ENCODE measurements at places on chromosomes 7 and 10.

GRCh38 chr7:28195910-28196620 is 15.5 kb upstream of the JAZF1 start:
- DNase-seq: no peak

GRCh38 chr7:151754142-151754590 is 122.7 kb downstream of the PRKAG2 start:
- no peak for DNase-seq

DNA sequence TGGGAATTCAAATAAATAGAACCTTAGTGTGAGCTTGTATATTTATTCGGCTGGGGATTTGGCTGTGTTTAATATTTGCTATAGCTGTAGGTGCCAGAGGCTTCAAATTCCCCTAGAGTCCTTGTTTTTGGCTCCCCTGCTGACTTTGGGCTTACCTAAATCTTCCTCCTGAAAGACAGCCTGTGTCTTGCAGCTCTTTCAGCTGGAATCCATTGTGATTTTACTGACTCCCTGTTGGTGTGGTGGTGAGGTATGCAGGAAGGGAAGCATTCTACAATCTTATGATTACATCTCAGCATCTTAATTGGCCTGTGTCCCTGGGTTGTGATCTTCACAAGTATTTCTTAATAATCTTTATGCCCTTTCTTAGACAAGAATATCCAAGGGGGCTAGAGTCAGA is 25.9 kb downstream of the FOXI2 start:
- DNase-seq: no peak

DNA sequence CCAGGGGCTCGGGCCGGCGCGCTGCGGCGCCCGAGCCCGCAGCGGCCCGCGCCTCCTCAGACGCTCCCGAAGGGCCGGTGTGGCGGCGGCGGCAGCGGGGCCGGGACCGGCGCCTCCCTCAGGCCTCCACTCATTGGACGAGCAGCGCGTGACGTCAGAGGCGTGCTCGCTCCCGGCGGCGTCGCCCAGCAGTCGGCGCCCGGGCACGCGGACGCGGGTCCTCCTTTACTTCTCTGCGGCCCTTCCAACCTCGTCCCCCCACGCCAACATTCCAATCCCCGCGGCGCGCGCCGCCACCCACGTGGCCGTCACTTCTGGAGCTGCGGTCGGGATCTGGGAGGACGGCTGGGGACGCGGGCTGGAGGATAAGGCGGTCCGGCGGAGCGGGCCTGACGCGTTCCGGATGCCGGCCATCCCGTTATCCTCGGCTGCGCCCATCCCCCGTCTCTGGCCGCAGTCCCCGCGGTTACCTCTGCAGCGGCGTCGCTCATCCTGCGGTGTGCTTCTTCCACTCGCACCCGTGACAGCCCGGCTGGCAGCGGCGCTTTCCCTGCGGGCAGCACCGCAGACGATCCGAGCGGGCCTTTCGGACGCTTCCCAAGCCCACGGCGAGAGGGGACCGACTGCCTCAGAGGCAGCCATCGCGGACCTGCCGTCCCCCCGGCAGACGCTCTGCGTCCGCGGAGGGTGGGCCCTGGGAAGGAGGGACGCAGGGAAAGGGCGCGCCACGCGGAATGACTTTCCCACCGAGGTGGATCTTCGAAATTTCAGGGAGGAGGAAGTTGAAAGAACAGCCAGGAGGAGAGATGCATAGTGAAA is at the start of gene PDZD8:
Gene PDZD8 (minus strand): TSS at position 81 of the 819 bp plus-strand sequence. CDS start 213 bp downstream, outside the sequence.
- DNase-seq: peak; percentile 83

DNA sequence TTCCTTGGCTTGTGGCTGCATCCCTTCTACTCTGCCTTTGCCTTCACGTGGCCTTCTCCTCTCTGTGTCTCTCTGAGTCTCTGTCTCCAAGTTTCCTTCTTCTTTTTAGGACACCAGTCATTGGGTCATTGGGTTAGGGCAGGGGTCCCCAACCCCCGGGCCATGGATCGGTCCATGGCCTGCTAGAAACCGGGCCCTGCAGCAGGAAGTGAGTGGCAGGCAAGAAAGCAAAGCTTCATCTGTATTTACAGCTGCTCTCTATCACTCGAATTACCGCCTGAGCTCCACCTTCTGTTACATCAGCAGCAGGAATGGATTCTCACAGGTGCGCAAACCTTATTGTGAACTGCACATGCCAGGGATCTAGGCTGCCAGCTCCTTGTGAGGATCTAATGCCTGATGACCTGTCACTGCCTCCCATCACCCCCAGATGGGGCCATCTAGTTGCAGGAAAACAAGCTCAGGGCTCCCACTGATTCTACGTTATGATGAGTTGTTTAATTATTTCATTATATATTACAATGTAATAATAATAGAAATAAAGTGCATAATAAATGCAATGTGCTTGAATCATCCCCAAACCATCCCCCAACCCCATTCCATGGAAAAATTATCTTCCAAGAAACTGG is 47.9 kb upstream of the DOCK1 start:
- DNase-seq: no peak

DNA sequence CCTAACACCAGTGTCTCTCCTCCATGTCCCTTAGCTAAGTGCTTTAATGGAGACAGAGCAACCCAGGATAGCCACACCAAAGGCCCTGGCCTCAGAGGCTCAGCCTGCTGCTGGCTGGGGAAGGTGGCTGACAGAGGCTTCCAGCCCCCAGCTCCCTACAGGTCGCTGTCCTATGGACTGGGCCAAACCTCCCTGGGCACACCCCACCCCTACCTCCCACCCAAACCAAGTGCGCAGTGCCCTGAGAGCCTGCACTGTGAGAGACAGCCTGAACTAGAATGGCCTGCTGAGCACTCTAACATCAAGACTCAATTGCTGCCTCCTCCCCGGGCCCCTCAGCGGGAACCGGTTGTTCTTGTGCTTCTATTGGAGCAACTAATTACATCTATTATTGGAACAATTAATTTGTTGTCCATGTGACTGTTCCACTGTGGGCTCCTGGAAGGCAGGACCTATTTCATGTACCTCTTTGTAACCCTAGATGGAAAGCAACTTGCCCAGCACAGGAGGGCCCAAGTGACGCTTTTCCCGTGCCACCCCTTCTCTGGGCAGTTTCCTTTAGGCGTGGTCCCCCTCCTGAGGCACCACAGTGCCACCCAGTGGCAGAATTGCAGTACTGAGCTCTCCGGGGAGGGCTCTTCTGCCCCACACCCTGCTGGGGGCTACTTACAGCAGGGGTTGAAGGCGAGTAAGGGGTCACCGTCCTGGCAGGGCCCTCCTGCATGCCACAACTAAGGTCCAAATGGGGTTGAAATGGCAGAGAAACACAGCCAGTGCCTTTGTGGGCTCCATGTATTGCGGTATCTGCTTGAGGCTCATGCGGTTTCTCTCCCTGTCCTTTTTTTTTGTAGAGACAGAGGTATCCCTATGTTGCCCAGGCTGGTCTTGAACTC is 63.7 kb upstream of the WAPL start:
- peak; percentile 29 for DNase-seq

DNA sequence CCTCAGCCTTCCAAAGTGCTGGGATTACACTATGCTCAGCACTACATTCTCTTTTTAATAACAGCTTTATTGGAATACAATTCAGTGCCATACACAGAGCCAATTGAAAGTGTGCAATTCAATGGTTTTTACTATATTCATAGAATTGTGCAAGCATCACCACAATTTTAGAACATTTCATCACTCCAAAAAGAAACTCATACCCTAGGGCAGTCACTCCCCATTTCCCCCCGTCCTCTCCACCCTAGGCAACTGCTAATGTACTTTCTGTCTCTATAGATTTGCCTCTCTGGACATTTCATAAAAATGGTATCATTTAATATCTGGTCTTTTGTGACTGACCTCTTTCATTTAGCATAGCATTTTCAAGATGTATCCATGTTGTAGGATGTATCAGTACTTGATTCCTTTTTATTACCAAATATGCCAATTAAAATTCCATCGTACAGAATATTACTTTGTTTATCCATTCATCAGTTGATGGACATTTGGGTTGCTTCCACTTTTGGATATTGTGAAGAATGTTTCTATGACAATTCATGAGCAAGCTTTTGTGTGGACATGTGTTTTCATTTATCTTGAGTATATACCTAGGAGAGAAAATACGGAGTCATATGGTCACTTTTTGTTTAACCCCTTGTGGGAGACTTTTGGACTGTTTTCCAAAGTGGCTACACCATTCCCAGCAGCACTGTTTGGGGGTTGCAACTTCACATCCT is 6.3 kb upstream of the XPNPEP1 start:
- DNase-seq: no peak

- no peak for DNase-seq
These were observed 47.4 kb downstream of the IGF2BP3 start for GRCh38 chr7:23422909-23423308.

GRCh38 chr7:30252885-30253795 is 31.3 kb upstream of the ZNRF2 start:
- no peak for DNase-seq

GRCh38 chr7:85737426-85737825 is 550.6 kb upstream of the SEMA3D start:
- no peak for DNase-seq

- no peak for DNase-seq
These were observed 483.0 kb upstream of the SORCS1 start for GRCh38 chr10:107647462-107647861.

- no peak for DNase-seq
These were observed 687.3 kb downstream of the MAGI2 start for GRCh38 chr7:78765943-78766729.

DNA sequence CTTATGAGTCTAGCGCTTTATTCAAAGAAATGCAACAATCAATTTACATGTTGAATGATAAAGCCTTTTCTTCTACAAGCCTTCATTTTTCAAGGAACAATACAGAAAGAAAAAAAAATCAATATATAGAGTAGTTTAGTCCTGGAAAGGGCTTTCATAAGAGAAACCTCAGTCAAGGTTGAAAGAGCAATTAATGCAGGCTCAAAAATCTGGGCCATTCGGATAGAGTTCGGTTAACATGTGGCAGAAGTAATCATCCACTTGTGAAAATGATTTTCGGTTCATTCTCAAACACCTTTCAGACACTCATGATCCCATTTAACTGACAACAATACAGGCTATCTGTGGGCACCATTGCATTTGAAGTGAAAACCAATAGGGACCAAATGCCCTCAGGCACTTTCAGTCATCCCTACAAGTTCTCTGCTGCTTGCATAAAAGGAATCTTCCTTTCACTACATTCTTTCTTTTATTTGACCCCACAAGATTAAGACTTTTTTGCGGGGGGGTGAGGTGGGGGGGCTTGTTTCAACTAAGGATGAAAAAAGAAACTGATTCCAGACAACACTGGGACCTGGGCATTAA is 177.9 kb downstream of the RNF133 start:
- DNase-seq: no peak

DNA sequence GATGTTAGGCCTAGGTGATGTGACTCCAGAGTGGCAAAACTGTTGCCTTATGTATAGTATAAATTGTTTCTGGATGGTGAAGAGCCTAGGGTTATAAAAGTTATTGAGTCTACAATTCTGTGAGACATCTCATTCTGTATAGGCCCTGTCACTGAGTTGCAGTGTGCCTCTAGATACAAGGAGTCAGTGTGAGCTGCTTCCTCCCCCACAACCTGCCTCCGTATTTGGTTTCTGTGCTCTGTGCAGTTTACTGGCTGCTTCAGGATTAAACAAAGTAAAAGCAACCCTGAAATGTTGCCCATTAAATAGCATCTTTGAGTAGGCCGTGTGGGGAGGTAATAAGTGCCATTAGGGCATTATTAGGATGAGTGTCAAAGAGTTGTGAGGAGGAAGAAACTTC is 1.9 kb upstream of the IFRD1 start:
- DNase-seq: no peak

DNA sequence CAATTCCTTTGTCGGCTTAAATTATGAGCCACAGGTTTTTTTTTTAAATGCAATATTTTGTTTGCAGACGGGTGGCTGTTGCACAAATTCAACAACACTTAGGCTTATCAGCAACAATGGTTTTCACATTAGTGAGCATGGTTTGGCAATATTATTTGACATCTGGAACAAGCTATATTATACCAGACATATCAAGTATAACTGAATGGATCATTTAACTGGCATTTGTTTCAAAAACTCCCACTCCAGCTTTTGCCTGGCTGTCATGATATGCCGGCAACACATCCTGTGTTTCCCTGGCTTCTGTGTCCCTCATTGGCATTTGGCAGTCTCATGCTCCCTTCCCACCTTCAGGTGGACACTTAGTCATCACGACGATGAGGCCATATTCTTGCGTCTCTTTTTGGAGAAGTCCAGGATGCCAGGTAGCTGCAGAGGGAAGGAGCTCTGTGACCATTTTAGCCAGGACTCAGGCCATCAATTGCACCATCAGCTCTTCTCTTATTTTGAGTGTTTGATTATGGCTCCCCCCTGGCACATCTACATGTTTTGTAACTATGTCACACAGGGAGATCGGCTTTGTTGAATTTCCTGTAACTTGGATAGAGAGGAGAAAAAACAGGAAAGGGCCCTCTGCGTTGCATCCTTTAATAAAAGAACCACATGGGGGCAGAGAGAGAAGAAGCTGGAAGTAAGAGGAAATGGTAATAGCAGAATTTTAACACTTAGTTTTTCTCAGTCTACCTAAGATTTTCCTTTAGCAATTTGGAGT is 413.9 kb downstream of the LRMDA start:
- no peak for DNase-seq

- no peak for DNase-seq
These were observed 3.9 kb upstream of the CNNM1 start for GRCh38 chr10:99325281-99325680.

DNA sequence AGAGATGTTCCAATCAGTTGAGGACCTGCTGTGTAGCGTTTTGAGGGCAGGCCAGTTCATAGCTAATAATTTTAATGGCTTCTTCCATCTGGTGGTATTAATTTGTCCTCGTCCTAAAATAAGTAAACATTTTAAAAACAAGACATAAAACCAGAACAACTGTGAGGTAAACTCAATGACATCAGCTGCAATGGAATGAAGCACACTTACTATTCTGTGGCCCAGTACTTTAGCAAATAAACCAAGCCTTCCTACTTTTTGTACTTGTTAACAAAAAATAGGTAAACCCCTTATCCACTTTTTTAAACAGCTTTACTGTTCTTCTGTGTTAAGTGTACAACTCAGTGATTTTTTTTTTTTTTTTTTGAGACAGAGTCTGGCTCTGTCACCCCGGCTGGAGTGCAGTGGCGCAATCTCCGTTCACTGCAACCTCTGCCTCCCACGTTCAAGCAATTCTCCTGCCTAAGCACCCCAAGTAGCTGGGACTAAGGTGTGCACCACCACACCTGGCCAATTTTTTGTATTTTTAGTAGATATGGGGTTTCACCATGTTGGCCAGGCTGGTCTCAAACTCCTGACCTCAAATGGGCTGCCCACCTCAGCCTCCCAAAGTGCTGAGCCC is 28.9 kb upstream of the FZD1 start:
- DNase-seq: no peak

All from stimulated activated CD8-positive, alpha-beta memory T cell treated with anti-CD3 and anti-CD28 coated beads, Interleukin-4, amount 100 ng/mL, for 4 hours (primary cell).